ENCODE measurements at places on chromosomes 2 and 18.

DNA sequence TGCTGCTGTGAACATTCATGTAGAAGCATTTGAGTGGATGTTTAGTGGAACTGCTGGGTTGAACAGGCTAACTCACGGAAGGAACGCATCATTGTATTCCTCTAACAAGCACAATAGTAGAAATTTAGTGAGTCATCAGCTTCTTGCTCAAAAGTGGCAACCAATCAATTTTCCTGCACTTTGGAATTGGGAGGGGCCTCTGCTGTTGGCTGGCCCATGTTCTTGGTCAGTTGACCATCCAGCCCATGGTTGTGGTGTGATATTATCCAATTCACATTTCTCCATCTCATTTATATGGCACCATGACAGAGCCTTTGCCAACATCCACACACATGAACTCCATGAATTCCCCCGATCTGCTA, 95.0 kb downstream of the TNFRSF11A start:
- no peak for DNase-seq

DNA sequence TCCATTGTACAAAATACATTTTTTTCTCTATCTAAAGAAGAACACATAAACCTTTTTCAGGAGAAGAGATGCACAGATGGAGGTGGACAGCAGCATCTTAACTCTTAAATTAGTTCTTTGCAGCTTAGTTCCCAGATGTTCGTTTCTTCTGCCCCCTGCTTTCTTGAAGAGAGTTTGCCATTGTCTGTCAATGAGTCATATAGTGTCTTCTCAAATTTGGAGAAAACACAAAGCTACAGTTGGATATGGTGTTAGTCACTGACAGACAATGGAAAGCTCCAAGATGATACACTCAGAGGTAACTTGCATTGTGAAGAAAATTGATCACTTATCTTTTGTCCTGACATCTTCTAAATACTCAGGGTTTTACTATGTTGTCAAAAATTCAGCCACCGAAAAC, 48.8 kb upstream of the TMEFF2 start:
- no peak for DNase-seq

DNA sequence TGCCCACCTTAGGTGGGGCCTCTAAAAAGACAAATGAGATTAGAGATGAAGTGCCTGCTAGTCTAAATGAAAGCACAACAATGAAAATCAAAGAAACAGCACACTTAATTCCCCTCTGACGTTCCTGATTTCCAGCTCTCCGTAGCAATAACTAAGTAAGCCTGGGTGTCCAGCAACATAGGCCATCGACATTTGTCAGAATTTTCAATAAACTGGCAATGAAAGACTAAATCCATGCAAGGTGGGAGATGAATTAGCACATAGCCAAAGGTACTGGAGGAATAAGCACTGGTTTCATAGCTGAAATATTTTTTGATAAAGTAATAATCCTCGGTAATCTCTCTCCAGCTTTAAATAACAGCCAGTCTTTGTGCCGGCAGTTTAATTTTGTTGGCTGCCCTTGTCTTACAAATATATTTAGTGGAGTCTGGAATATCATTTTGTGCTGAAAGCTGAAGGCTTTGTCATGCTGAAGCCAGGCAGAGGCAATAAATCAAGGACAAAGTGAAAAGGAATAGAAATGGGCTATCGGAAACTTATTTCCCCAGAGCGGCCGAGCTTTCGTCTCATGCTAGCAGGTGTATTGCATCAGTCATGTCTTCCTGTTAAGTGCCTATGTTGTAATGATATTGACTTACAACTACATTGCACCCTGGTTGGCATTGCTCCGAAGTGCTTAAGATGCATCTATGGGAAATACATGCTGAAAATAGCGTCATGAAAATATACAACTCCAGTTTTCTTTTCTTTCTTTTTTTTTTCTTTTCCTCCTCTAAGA, 790.1 kb downstream of the CNTNAP5 start:
- no peak for DNase-seq

DNA sequence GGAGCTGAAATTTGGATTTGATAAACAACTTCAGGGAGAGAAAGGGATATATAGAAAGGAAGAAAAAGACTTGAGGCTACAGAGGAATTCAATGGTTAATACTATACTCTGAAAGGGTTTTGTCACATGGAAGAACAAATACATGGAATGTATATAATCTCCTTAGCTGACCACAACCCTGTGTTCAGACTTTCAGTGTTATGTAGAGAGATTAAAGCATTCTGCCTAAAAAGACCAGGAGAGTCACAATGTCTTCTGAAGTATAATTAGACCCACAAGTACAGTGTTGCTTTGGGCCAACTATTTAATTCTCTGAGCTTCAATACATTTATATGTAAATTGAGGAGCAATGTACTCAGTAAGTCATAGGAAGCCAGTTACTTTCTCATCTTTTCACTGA, 123.8 kb upstream of the FSHR start:
- no peak for DNase-seq

GRCh38 chr2:240287011-240287410, 146.6 kb upstream of the OTOS start:
- no peak for DNase-seq

DNA sequence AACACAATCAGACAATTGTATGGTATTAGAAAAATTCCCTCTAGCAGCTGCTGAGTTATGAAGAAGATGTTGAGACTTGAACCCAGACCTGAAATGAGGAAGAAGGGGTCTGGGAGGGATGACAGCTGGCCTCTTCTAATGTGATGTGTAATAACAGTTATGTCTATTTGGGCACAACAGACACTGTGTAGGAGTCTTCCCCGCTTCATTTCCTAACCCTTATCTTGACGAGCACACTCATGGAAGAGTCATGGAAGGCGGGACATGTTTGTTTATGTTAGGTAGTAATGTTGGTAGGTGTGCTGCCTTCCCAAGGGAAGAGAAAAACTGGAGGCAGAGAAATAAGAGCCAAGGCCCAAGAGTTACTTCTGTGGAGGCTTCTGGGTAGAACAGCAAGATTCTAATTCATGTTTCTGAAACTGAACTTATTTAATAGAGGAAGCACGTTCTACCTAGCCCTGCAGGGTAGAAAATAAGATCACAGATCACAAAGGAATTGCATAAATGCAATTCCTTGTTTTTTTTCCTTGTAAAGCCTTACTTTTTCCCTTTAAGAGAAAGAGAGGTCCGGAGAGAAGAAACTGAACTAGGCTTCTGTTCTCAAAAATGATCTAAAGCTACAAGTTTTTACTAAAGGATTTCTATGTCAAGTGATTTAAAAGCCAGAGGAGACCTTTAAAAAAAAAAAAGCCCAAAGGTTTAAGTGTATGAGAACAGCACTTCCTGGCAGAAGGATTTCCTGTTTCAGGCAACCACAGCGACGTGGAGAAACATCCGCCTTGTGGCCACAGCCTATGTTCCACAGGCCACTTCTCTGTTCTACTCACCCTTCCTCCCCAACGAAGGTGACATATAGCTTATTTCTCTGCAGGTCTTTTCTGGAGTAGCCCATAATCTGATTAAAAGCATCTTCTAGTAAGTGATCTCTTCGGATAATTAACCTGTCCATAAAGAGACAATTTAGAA, 68.5 kb upstream of the STK17B start:
- no peak for DNase-seq

DNA sequence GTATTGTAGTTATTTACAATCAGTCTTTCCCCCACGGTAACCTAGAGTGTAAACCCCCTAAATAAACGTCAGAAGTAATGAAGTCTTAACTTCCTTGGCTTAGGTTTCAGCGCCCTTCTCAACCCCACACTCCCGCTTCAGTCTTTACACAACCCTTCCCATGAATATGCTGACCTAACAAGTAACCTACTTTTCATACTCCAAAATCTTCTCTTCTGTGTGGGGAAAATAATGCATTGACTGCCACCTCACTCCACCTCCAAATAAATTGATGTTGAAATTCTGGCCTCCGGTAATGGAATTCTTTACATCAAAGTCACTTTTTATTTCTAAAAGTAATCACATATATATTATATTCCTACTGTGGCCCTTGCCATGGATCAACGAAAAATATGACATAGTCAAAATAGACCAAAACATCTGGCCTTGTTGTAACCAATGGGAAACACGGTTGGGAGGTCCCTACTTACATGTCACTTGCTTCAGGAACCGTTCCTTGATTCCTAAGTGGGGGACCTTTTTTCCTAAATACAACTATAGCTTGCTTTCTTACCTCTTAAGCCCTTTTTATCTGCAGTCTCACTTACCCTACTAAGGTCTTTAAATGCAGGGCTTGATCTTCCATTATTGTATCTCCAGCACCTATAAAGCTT, 961 bp downstream of the GEN1 start:
- DNase-seq, result peak; percentile 19

DNA sequence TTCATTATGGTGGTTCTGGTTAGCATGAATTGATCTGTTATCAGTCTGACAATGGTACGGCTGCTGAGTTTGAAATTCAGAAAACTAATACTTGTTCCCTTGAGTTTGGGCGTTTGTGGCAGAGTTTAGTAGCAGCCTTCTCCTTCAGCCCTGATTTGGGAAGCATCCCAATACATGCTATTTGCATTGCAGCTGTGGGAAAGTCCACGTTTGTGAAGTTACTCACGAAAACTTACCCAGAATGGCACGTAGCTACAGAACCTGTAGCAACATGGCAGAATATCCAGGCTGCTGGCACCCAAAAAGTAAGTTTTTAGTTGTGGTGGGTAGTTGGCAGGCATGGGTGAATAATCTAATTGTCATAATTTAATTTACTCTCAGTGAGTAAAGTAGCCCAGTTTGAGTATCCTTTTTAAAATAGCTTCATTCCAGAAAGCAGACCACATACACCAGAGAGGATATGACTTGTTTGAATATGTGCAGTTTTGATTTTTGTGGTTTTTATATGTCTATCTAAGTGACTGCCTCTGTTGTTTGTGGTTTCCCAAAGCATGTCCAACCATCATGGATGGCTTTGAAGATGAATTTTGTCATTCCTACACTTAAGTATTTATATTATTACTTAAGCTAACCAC, 12.2 kb downstream of the DGUOK start:
- no peak for DNase-seq

DNA sequence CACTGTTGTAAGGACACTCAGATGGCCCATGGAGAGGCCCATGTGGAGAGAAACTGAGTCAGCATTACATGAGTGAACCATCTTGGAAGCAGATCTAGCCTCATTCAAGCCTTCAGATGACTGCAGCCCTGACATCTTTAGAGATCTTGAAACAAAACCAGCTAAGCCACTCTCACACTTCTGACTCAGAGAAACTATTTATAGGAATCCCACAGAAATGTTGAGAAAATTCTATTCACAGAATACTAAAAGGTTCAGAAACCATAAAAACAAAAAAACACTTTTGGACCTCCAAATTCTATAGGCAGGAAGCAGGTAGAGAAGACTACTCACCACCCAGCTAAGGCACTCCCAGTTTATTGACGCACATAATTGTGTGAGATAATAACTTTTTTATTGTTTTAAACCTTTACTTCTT, 8.7 kb downstream of the TMEM169 start:
- DNase-seq, result no peak

- DNase-seq, result no peak
Observed at GRCh38 chr2:66013456-66013855, 421.5 kb upstream of the MEIS1 start.

- DNase-seq, result no peak
Observed at GRCh38 chr2:101442042-101442666, 32.8 kb downstream of the RFX8 start.

DNA sequence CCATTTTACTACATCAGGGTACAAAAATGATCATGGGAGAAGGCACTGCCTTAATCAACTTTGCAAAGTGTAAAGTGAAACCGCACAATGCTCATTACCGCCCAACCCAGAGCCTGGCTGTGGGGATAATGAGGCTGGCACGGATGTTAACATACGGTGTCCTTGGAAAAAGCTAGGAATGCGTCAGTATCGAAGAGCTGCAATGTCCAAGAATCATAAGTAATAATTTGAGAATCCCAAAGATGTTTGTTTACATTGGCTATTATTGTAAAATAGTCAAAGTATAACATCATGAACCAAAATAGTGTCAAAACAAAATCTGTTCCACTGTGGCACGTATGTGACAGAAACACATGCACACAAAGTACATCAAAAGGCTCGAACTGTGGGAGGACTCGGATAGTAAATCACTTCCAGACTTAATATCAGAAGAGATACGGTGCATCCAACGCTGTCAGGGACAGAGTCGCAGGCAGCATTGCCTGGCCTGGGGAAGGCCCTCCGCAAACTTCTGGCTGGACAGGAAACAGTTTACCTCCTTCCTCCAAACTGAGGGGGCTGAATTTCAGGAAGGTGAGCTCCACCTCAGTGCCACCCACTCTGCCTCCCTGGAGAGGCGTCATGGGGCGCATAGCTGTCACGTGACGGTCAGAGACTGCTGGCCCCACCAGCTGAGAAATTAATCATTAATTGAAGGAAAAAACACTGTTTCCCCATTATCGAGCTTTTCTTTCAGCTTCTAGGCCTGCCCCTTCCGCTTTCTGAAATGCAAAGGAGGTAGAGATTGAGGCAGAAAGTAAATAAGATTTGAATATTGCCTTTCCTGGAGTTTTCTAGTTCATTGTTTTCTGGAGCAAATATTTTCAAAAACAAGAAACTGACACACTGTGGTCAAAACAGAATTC, 1.8 kb upstream of the ID2 start:
- DNase-seq, result peak; percentile 74

- no peak for DNase-seq
Observed at GRCh38 chr2:134366359-134366758, 112.5 kb downstream of the MGAT5 start.

GRCh38 chr2:80364524-80365212, 60.1 kb upstream of the LRRTM1 start:
- DNase-seq, result no peak

DNA sequence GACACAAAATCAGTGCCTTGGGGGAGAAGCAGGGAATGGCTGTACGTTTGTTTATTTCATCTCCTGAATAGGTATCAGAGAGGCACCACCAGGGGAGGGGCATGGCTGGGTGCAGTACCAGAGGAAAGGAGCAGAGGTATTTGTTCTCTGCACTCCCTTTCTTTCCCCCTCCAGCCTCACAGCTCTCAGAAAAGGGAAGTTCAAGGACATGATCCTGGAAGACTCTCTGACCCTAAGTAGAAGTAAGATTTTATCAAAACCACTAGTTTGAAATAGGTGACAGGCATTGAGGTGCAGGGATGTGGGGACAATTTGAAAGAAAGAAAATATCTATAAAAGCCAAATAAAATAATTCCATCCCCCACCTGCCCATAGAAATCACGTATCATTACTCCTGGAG, 136.5 kb downstream of the LRRTM1 start:
- no peak for DNase-seq

GRCh38 chr2:158006961-158007719, 94.5 kb upstream of the UPP2 start:
- DNase-seq, result peak; percentile 96

DNA sequence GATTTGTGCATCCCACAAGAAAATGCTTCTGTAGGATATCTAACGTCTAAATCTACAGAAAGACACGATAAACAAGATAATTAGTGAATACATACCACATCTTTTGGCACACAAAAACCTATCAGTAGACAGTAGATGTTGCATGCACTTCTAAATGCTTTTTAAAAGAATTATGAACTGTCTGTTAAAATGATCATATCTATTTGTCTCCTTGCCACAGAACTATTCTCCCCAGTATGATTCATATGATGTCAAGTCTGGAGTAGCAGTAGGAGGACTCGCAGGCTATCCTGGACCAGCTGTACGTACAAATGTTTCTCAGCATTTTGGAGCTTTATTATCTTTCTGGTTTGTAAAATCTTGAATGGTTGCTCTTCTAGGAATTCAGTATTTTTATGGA, 12.7 kb downstream of the COL3A1 start:
- no peak for DNase-seq

GRCh38 chr18:48385596-48385995, 23.6 kb downstream of the ZBTB7C start:
- DNase-seq, result peak; percentile 31

- DNase-seq, result no peak
Observed at GRCh38 chr18:75364512-75365253, 62.8 kb downstream of the SMIM21 start.

- peak; percentile 31 for DNase-seq
Observed at GRCh38 chr18:12744103-12744502, 41.3 kb downstream of the PSMG2 start.

Data from DMS79 treated with DMSO at 0.1 percent for 48 hours (cell line).